ENCODE measurements at places on chromosomes 3 and 15.

DNA sequence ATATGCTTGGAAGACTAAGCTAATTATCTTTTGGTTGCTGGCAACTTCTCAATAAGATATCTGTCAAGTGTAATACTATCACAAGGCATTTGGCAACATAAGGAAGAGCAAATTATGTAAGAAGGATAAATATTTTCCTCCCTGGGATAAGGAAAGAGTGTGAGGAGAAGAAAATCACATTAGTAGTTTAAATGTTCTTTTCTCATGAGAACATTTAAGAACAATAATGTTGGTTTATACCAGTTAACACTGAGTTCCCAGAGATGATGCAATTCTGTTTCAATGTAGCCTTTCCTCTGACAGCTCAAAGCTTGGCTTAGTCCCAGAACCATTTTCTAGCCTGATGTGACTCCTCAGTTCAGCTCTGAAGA is 66.1 kb upstream of the NPHP3 start:
- DNase-seq, result no peak

GRCh38 chr15:39743611-39744010 is 39.0 kb downstream of the FSIP1 start:
- no peak for DNase-seq

DNA sequence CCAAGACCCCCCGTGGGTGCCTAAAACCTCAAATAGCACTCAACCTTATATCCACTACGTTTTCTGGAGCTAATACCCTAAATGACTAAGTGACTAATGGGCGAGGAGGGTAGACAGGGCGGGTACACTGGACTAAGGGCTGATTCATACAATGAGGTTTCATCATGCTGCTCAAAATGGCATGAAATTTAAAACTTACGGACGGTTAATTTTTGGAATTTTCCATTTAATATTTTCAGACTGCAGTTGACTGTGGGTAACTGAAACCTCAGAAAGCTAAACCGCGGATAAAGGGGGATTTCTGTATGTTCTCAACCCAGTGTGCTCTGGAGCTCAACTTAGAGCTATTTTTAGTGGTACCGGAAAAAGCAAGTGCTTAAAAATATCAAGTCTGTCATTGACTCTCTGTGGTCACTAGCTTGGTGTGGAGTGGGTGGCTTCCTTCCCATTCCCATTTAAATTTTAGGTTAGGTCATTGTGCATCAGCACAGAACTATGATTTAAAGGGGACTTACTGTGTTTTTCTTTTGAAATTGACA is 72.9 kb downstream of the LRRC28 start:
- DNase-seq, result peak; percentile 45

GRCh38 chr3:123536153-123536895 is 48.5 kb downstream of the HACD2 start:
- peak; percentile 44 for DNase-seq

- DNase-seq, result no peak
These were observed 157.9 kb downstream of the FHIT start for GRCh38 chr3:61093364-61093763.

- DNase-seq, result no peak
These were observed 37.7 kb downstream of the ZIC4 start for GRCh38 chr3:147368561-147369221.

- no peak for DNase-seq
These were observed 34.4 kb upstream of the SLC6A1 start for GRCh38 chr3:10957976-10958749.

GRCh38 chr15:101054991-101055390 is 135.8 kb downstream of the LRRK1 start:
- no peak for DNase-seq

DNA sequence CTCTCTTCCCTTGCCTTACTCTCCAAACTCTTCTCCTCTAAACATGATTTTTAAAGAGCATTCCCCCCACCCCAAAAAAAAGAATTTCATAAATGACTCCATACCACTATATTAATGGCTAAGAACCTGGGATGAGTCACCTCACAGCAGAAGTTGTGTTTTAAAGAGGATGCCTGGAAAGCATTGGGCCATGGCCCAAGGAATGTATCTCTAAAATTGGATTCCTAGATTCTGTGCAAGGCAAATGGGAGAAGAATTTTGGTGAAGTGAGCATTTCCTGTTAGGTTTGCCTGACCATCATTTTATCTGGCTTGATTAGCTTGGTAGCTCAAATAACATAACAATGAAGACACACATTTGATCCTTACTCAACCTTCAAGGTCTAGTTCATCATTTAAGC is 251.4 kb downstream of the NR1D2 start:
- no peak for DNase-seq

GRCh38 chr15:40266828-40267304 is 16.0 kb downstream of the ANKRD63 start:
- no peak for DNase-seq

DNA sequence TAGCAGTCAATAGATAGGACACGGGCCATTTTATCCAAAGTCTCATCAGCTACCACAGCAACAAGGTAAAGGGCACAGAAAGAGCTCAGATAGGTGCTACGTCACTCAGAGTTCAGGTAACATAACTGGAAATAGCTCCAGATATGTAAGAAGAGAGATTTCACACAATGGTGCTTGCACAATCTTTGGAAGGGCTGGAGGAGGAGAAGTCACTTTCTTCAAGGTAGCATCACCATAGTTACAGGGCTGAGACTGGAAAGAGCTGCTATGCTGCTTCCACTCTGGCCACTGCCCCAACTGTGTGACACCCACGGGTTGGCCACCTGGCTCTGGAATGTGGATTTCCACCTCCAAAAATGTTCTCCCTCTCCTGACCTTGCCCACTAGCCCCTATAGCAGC is 448.8 kb upstream of the THBS1 start:
- DNase-seq, result no peak

DNA sequence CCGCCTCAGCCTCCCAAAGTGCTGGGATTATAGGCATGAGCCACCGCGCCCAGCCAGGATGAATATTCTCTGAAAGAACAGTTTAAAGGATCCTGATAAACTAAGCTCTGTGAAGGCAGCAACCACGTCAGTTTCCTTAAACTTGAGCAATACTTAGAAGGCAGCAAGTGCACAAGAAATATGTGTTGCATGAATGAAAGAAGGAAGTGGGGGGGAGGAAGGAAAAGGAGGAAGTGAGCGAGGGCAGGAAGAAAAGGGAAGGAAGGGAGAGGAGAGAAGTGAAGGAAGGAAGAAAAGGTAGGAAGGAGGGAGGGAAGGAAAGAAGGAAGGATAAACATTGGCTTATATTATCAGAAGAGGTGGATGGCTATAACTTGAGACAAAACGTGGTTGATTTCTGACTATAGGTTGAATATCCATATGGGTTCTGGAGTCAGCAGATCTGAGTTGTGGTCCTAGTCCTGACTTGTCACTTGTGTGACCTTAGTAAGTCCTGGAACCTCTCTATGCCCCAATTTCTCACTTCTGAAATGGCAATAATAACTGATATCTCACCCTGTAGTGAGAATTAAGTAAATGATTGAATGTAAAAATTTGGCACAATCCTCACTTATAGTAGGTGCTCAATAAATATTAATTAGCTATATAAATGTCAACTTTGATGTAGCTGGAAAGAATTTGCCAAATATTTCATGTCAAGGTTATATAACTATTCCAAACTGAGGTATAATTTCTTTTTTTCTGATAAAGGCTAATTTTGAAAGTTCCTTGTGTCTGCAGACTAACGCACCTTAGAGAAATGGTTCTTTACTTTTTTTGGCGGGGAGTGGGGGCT is 12.0 kb upstream of the SEMA4B start:
- no peak for DNase-seq

GRCh38 chr3:153038367-153038766 is 123.7 kb upstream of the RAP2B start:
- no peak for DNase-seq

DNA sequence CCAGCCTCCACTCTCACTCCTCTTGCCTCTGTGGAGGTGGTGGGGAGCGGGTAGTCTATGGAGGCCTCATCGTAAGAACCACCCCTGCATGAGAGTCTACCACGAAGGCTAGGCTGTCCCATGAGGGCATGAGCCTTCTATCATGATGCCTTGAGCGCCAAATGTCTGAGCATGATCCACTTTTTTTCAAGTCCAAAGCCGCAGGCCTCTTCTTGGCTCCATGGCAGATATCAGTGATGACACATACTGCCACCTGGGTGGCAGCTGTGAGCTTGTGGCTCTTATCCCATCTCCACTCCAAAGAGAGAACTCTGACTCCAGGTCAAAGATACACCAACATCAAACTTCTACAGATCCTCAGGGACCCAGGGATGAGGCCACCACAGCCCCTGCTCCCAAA is 13.5 kb downstream of the POC1A start:
- no peak for DNase-seq

GRCh38 chr15:34851751-34852150 is 56.4 kb upstream of the ACTC1 start:
- no peak for DNase-seq

DNA sequence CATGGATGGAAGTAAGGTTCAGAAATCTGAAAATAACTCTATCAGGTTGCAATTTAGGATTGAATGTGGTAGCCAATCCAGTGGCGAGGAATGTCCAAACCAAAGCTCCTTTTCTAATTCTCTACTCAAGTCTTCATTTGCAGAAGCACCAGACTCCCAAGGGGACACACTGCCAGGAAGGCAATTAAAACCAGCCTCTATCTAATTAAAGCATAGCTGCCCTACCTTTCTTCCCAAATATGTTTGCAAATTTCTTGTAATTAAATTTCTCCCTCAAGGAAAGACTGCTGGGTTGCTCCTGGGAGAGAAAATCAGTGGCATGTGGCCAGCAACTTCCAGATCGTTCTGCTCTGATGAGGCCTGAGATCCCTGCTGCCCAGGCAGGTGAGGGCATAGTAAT is 153.4 kb upstream of the MCTP2 start:
- DNase-seq, result no peak

GRCh38 chr15:89208256-89208655 is 13.1 kb downstream of the RLBP1 start:
- DNase-seq, result no peak

DNA sequence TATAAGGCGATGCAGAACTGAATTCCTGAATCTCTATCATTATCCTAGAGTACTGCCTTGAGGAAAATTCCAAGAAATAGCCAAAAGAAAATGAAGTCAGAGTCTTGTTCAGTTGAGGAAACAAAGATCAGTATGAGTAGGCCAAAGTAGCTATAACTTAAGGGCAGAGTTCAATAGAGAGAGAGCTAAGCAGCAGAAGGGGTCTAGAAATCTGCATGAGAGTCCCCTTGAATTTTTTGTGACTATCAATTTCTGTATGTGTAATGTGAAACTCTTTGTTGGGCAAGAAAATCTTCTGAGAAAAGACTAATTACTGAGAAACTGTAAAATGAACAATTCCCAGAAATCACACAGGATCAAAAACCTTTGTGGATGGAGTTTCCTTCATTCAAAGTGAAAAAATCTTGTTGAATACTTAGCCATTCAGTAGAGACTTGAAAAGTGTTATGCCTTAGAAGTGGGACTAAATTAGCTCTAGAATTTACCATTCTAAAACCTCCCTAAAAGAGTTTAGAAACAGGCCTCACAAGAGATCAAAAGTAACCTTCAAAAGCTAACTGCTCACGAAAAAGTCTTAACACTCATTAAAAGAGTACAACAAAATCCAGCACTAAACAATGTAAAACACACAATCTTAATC is 43.1 kb upstream of the FNDC3B start:
- DNase-seq, result peak; percentile 26

- no peak for DNase-seq
These were observed 630.5 kb downstream of the TBL1XR1 start for GRCh38 chr3:176566757-176567156.

DNA sequence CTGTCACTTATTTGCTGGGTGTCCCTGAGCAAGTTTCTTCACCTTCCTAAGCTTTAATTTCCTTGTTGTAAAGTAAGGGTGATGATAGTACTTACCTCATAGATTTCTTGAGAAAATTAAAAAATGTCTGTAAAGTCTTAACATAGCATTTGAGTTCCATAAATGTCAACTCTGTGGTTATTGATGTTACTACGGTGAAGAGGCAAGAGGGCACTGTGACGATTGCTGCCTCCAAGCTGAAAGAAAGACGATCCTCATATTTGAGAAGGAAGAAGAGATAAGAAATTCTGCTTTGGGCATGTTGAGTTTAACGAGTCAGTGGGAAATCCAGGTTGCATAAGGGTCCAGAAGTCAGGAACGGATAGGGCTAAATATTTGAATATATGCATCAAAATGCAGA is 240.8 kb upstream of the ZPLD1 start:
- no peak for DNase-seq

GRCh38 chr15:66692808-66693596 is 9.0 kb upstream of the SMAD6 start:
- peak; percentile 61 for DNase-seq

- DNase-seq, result no peak
These were observed 331.1 kb downstream of the TBC1D5 start for GRCh38 chr3:17411157-17411877.

DNA sequence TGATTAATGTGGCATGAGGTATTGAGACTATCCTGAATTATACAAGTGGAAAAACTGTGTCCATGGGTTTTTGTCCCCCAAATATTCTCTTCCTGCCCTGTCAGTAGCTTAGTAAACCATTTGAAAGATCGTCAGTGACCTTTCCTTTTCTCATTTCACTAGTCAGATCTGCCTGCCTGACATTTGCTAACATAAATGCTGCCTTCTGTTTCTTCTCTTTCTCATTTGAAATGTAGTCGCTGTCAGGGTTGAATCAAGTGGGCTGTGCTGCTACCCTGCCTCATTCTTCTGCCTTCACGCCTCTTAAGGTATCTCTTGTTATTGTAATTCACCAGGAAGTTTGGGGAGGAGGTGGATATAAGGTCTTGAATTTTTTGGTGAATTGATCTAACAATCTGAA is 67.5 kb downstream of the LRCH3 start:
- DNase-seq, result no peak

DNA sequence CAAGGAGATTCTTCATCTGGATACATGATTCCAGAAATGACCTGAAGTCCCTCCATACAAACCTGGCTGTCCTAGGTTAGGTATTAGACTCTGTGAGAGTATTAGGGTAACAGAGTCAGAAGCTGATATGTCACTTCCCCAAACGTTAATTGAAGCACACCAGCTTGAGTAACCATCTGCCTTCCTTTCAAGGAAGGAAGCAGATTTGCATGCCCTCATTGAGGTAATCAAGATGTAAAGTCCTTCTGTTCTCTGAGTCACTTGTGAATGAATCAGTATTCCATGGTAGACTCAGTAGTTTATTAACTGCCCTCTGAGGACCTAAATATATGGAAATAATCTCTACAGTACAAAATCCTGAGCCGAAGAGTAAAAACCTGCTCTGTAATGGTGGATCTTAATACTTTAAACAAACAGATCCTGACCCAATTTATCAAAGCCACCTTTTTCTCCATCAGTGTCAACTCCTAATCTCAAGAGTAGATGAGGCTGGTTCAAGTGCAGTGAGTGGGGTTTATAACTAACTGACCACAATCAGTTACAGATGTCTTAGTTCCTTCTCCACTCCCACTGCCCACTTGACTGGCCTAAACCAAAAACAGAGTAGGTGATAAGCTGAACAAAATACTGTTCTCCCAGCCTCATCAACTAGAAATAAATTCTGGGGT is 246.2 kb upstream of the CHRM5 start:
- DNase-seq, result no peak
